Kidney (tissue), 22 donors: ENCODE measurements at places on chromosomes 16 and 17. TPM values are rescaled to one million over a fixed set of nuclear protein-coding genes. Genes with fewer than 3 reads are reported as not detected.

DNA sequence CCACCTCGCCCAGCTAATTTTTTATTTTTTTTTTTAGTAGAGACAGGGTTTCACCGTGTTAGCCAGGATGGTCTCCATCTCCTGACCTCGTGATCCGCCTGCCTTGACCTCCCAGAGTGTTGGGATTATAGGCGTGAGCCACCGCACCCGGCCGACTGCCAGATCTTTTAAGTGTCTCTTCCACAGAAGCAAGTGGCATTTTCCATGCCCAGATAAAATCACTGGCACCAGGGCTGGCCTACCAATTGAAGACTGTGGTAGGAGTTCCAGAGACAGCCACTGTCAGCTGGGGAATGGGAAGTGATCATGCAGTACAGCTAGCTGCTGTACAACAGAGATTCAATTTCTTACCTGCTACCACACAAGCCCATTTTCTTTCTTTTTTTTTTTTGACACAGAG lies 17.9 kb downstream of the CNP start:
- no peaks in the 10 kb centered on the region for H3K27me3 ChIP-seq
- no peak overlapping the region for H3K4me3 ChIP-seq
- DNase-seq: no peak
- H3K36me3 ChIP-seq: peaks cover 23% of the 10 kb centered on the region
- H3K27ac ChIP-seq: no peak overlapping the region

DNA sequence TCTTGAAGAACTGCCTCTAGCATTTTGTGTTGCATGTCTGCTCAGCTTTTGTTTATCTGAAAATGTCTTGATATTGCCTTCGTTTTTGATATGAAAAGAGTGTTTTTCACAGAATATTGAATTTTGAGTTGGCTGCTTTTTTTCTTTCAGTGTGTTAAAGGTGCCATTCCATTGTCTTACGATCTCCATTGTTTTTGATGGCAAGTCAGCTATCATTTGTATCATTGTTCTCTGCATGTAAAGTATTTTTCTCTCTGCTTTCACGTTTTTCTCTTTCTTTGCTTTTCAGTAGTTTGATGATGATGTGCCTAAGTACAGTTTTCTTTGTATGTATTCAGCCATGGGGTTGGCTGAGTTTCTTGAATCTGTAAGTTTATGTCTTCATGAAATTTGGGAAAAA lies 57.0 kb downstream of the AIPL1 start:
- H3K36me3 ChIP-seq: no peaks in the 10 kb centered on the region
- DNase-seq: no peak
- H3K4me3 ChIP-seq: no peak overlapping the region
- H3K27ac ChIP-seq: no peak overlapping the region
- no peaks in the 10 kb centered on the region for H3K4me1 ChIP-seq
- H3K27me3 ChIP-seq: no peaks in the 10 kb centered on the region

GRCh38 chr17:63973930-63974593 lies 1.3 kb upstream of the SCN4A start:
- peak; percentile 90 for DNase-seq
- no peak overlapping the region for H3K4me3 ChIP-seq
- no peaks in the 10 kb centered on the region for H3K4me1 ChIP-seq
- no peak overlapping the region for H3K27ac ChIP-seq
- no peaks in the 10 kb centered on the region for H3K36me3 ChIP-seq

GRCh38 chr16:67055712-67056487 lies 27.0 kb downstream of the CBFB start:
- DNase-seq: no peak
- H3K4me3 ChIP-seq: no peak overlapping the region
- H3K27ac ChIP-seq: no peak overlapping the region
- no peaks in the 10 kb centered on the region for H3K4me1 ChIP-seq
- no peaks in the 10 kb centered on the region for H3K27me3 ChIP-seq

DNA sequence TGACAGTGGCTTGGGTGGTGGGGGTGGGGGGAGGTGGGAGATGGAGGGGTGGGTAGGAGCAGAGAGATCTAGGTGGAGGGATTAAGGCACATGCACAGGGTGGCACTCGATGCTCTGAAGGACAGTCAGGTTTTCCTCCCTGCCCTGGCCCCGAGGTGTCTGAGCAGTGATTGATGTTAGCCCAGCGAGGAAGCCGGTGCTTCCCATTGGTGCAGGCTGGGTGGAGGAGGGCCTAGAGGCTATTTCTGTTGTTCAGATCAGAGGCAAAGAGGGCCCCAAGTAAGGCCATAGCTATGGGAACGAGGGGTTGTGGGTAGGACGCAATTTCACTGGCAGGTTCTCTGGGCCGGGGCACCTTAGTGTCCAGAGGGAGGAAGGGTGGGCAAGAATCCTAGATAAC lies 23.1 kb downstream of the CACNA1G start:
- no peaks in the 10 kb centered on the region for H3K27me3 ChIP-seq
- no peak overlapping the region for H3K4me3 ChIP-seq
- DNase-seq: no peak
- peaks cover 3% of the 10 kb centered on the region for H3K4me1 ChIP-seq
- no peaks in the 10 kb centered on the region for H3K36me3 ChIP-seq

DNA sequence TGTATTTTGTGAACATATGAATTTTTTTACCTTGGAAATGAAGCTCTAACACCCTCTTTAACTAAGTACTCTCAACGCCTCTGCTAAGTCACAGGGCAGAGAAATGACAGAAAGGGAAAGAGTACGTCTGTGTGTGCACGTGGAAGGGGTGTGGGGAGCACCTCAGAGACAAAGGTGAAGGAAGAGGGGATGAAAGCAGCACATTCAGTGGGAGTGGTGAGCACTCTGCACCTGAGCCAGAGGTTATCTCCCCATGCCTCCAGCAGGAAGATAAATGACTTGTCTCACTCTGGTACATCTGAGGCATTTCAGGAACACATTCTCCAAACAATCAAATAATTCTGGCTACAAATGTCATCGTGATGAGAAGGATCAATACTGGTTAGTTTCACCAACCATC lies 15.0 kb downstream of the GNA13 start:
- H3K4me1 ChIP-seq: peaks cover 17% of the 10 kb centered on the region
- H3K36me3 ChIP-seq: peaks cover 4% of the 10 kb centered on the region
- DNase-seq: no peak
- H3K27ac ChIP-seq: no peak overlapping the region
- no peaks in the 10 kb centered on the region for H3K27me3 ChIP-seq

DNA sequence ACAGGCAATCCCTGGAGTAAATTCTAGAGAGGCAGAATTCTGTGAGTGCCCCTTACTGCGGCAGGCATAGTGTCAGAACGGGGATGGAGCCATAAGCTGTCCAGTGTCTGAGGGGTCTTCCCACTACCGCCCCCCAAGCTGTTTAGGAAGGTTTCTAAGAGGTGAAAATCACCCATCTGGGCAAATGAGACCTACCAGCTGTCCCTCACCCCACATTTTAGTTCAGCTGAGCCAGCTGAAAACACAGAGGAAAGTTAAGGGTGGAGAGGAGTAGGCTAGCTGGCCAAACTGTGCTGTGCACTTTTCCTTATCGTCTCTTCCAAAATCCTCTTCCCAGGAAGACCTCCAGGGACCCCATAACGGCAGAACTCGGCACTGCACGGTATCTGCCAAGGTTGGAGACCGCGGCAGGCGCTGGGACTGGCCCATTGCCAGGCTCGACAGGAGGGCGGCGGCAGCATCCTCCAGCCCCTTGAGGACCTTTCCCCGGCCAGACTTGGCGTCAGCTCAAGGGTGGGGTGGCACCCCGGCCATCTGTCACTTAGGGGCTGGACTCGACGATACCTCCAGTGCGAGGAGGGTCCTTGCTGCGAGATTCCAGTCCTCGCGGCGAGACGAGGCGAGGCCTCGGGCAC lies 955 bp downstream of the ACLY start:
- DNase-seq: peak; percentile 82
- H3K27ac ChIP-seq: peak overlapping the region; percentile 80
- peak overlapping the region; percentile 75 for H3K4me3 ChIP-seq
- H3K27me3 ChIP-seq: no peaks in the 10 kb centered on the region
- peaks cover 4% of the 10 kb centered on the region for H3K36me3 ChIP-seq

DNA sequence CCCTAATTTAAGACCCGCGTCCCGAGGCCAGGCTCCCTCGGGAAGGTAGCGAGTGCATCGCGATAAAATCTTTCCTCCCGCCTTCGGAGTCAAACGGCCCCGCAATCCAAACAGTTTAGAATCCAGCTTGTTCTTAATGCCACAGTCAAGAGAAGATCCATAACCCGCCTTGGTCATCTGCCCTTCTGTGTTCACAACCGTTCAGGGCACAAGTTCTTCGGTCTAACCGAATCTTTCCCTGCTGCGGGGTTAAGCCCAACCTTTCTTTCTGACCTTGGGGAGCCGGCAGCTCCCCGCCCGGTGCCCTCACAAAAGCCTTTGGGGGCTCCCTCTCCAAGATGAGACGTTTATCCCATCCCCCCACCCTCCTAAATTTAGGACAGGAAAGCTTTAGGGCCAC lies 30.3 kb downstream of the CPSF4L start:
- peaks cover 17% of the 10 kb centered on the region for H3K4me1 ChIP-seq
- no peak overlapping the region for H3K27ac ChIP-seq
- peaks cover 5% of the 10 kb centered on the region for H3K36me3 ChIP-seq
- peak; percentile 50 for DNase-seq
- H3K27me3 ChIP-seq: no peaks in the 10 kb centered on the region
- H3K4me3 ChIP-seq: peak overlapping the region; percentile 86

The KRTAP4-12 gene
- polyA plus RNA-seq: not detected

The KLHL11 gene
- 0.37 TPM for polyA plus RNA-seq
